ENCODE measurements at places on chromosomes 2 and 18. TPM values are rescaled to one million over a fixed set of nuclear protein-coding genes. Genes with fewer than 3 reads are reported as not detected.

DNA sequence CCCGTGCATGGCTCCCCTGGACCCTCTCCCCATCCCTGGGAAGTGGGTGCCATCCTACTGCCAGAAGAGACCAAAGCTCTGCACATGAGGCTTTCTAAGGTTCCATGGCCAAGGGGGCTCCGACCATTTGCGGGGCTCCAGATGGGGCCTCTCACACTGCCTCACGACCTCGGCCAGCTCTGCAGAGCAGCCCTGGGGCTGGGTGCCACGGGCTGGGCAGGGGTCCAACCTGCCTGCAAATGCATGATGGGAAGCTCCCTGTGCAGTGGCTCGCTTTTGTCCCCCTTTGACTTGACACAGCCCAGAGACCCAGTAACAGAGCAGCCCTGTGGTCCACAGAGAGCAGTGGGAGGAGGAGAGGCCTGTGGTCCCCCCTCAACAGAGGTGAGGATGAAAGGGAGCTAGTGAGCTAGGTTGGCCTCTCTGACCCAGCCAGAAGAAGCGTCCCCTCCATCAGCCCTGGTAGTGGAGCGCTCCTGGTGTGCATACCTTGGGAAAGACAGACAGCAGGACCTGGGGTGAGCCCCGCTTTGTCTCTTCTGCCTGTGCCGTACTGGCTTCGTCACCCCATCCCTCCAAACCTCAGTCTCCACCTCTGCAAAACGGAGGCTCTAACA is 174.1 kb downstream of the DDX1 start:
- no peak for DNase-seq

DNA sequence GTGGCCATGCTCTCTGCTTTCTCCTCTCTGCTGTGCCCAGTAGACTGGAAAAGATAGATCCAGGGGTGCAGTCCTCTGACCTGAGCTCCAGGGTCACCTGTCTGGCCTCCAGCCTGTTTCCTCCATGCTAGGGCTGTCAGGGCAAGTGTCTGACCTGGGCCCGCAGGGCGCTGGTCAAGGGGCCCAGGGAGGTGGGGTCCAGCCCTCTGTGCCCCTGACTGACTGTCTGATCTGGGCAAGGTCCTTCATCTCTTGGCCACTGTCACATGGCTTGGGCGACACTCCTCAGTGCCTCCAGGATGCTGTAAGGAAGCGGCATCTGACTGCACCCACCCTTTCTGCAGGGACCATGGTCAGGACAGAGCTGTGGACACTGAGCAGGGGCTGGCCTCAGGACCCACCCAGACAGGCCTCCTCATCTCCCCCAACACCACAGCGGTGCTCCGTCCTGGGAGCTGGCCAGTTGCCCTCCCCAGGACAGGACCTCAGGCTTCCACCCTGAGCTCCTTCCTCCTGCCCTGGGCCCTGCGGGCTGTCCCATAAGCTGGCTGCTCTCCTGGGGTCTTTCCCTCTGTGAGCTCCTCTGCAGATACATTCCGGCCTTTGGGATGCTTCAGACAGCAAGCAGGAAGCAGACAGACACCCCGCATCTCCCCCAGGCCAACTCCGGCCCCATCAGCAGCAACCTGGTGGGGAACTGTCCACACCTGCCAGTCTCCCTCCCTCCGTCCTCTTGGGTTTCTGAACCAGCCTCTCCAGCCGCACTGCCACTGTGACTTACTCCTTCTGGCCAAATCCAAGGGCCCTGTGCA is 21.2 kb upstream of the ALPI start:
- no peak for DNase-seq

- no peak for DNase-seq
These were observed 207.0 kb downstream of the ZNF407 start for GRCh38 chr18:74804677-74805076.

DNA sequence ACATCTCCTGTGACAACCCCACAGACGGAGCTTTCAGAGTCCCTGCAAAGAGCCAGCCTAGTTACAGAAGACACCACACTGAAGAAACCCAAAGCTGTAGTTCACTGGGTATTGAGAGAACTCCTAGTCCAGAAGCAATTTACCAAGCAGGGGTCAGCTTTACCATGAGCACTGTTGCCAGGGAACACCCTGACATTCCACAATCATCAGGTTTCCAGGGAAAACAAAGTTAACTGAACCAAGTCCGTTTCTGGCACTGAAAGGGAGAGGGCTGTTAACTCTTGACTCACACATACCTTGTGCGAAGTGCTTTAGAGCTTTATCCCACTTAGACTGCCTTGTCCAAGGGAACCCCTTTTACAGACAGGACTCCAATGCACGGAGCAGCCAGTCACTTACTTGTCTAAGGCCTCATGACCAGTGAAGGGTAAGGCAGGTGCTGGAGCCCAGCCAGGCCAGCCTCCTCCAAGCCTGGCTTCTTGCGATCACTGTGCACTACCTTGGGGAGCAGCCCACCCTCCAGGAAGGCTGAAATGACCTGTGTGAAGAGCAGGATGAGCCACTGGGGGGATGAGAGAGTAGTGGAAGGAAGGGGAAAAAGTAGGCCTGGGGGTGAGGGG is 53.9 kb downstream of the REEP1 start:
- no peak for DNase-seq

- no peak for DNase-seq
These were observed 651.6 kb downstream of the LRRTM4 start for GRCh38 chr2:76870581-76870980.

- DNase-seq: no peak
These were observed 314.1 kb upstream of the TRIB2 start for GRCh38 chr2:12402440-12403139.

GRCh38 chr2:110891626-110892025 is 159.3 kb downstream of the ACOXL start:
- no peak for DNase-seq

GRCh38 chr2:71174207-71174606 is 43.8 kb downstream of the MPHOSPH10 start:
- no peak for DNase-seq

- peak; percentile 9 for DNase-seq
These were observed 137.3 kb downstream of the TWIST2 start for GRCh38 chr2:238985041-238985729.

TMEFF2 gene
- 0.46 TPM for total RNA-seq
